ENCODE measurements at places on chromosomes 2 and 18.

DNA sequence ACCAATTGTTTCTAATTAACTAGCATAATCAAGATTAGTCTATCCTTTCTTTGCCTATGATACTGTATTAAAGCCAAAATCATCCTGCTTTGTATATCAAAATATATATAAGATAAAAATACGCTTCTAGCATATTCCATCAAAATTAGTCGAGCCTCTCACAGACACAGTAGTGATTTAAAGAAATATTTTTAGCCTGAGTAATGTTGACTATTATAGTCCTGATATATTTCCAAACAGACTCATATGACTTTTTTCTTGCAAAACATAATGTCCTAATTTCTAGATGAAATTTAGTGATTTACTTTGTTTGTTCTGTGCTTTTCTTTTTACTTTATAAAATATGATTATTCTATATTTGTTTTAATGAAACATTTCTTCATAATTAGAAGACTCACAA, 30.9 kb downstream of the FAP start:
- DNase-seq, result no peak

DNA sequence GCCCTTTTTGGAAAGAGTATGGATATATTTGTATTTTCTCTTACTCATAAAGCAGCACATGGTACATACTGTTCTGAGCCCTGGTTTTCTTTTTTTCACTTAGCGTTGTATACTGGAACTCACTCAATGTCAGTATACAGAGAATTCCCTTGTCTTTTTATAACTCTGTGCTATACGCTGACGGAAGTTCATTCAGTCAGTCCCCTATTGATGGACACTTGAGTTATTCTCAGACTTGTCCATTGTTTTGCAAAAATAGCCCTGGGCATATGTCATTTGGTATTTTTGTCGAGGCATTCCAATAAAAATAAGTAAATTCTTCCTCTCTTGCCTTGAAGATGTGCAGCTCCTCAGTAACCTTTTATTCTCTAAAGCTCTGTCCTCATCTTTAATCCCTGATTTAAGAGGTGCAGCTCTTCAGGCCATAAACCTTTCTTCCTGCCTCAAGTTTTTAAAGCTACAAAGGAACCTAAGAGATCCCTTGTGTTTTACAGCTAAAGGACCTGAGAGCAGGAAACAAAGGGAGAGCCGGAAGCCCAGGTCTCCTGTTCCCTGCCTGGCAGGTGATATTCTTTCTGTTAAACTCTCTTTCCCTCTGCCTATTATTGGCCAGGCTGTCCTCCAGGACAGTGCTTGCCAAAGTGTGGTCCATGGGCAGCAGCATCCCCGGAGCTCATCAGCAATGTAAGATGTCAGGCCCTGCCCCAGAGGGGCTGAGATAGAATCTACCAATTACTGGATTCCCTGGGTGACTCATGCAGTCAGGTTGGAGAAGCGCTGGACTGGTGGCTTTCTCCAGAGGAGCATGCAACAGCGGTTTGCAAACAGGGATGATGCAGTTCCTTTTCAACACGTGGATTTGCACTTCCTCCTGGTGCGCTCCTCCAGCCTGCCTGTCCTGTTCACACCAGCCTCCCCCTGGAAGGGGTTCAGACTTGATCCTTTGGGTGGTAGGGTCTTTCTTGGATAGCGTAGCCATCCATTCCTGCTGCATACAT, 158.0 kb downstream of the NEDD4L start:
- DNase-seq, result no peak

- no peak for DNase-seq
These were observed 55.5 kb downstream of the RIT2 start for GRCh38 chr18:43060020-43060419.

- peak; percentile 86 for DNase-seq
These were observed 22.0 kb downstream of the SMAD7 start for GRCh38 chr18:48928787-48929186.

- no peak for DNase-seq
These were observed 51.6 kb downstream of the FRZB start for GRCh38 chr2:182814804-182815203.

DNA sequence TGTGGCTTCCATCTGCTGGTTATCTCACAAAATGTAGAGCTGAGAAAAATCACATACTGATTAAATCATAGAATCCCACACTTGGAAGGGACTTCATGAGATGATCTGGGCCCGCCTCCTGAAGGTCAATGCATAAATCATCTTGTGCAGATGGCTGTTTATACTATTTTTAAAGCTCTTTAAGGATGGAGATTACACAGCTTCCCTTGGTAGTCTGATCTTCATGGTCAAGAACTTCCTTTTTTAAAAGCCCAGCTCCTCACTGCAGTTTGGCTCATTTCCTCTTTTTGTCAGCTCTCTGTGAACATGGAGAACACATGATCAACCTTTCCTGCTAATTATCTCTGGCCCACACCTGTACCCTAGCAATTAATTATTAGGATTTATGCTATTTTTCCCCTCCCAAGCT, 25.9 kb downstream of the GCG start:
- DNase-seq, result no peak
